ENCODE measurements at places on chromosomes 7 and 10.
A peak's percentile ranks its signal among the peaks of the same experiment; 100 is the strongest.

DNA sequence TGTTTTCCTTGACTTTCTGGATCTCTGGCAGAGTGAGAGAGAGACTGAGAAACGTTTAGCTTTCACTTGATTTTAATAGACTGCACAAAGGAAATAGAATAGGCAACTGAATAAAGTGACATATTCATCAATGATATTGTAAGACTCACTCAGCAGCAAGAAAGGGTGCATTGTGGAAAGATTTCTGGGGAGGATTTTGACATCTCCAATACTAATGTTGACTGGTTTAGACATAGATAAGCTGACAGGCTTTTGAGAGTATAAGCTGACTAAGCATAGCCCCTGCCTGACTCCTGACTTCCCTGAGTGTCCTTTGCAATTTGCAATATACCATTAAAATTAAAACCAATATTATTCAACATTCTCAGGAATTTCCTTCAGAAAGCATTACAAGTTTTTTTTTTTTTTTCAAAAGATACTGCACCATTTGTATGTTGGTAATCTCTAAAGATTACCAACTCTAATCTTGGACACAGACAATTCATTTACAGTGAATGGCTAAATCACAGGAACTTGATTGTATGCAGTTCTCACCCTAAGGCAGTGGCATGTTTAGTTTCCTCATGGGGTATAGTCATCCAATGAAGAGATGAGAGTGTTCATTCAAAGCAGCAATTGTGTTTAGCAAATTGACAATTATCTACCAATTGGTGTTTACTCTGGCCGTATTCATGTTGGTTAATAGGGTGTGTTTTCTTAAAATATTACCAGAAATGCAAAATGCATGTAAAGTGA, 325.6 kb downstream of the SORCS3 start:
- no peak for DNase-seq

GRCh38 chr7:54292171-54292925, 249.8 kb upstream of the VSTM2A start:
- DNase-seq, result no peak

- DNase-seq, result no peak
These were observed 9.1 kb downstream of the C10orf62 start for GRCh38 chr10:97598407-97599271.

GRCh38 chr10:99487125-99487807, 45.5 kb upstream of the NKX2-3 start:
- DNase-seq, result no peak

GRCh38 chr7:35430547-35431153, 176.8 kb upstream of the TBX20 start:
- DNase-seq, result no peak

GRCh38 chr10:30562787-30563186, 66.8 kb downstream of the LYZL2 start:
- no peak for DNase-seq

DNA sequence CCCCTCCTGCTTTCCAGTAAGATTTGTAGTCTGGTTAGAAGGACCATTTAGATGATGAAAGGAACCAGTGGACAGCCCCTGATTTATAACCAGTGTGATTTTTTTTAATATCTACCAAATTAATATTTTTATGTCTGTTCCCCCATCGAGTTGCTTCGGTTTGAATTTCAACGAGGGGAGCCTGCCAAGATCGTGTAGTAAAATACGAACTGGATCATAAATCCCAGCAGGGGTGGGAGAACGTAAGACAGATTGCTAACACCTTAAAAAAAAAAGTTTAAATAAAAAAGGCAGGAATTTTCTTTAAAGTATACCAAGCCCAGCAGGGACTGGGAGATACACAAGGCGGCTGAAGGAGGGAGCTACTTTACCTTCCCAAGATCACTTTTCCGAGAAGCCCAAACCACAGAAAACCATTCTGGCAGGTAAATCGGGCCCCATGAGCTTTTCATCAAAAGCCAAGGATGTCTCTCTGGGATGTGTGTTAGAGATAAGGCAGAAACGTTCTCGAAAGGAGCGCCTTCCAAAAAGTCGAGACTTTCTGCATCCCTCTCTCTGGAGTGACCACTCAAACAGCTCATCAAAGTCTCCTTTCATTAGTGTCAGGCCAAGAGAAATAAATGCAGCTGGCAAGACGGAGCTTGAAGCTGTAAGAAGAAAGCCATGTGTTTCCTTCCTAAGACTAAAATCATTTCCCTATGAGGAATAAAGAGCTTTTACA, 270.5 kb upstream of the NFE2L3 start:
- no peak for DNase-seq

DNA sequence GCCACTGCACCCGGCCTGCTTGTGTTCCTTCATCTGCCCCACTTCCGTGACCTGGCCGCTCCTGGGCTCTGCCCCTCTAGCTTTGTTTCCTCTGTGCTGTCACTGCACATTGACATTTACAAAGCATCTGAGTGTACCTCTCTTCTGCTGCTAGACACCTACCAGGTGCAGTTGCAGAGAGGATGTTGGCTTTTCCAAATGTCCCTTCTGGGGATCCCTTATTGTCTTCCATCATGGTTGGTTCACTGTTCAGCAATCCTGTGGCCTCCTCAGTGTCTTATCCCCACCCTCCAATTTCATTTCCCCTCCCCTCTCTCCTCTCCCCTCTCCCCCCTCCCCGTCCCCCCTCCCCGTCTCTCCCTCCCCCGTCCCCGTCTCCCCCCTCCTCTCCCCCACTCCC, 13.8 kb downstream of the VWA2 start:
- DNase-seq, result no peak

DNA sequence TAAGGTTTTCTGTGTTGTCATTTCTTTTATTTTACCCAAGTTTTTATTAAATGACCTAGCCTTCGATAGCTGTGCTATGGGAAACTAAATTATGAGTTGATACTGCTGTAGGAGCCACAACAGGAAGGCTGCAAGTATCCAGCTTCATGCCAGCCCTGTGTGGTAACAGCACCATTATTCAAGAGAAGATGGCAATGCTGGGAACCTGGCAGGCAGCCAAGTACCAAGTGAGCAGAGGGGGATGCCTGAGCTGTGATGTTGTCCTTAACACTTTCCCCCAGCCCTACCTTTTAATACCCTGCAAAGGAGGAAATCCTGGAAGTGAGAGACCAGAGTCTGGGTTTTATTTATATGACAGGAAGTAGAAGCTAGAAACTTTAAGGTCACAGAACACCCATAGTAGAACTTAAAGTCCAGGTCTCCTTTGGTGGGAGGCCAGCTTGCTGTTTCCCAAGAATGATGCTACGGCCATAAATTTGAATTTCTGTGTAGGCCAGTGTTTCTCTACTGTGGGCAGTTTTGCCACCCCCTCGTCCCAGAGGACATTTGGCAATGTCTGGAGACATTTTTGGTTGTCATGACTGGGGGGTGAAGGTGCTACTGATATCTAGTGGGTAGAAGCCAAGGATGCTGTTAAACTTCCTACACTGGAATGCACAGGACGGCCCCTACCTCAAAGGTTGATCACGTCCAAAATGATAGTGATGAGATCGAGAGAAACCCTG, 9.2 kb upstream of the ATXN7L1 start:
- DNase-seq, result no peak

- DNase-seq, result no peak
These were observed 727 bp downstream of the ATRNL1 start for GRCh38 chr10:115093776-115094408.

GRCh38 chr7:96708872-96709271, 774 bp downstream of the SEM1 start:
- no peak for DNase-seq

GRCh38 chr10:43885842-43886241, 237.2 kb upstream of the ZNF32 start:
- DNase-seq, result no peak

GRCh38 chr10:19250546-19250945, 201.9 kb downstream of the MALRD1 start:
- no peak for DNase-seq

DNA sequence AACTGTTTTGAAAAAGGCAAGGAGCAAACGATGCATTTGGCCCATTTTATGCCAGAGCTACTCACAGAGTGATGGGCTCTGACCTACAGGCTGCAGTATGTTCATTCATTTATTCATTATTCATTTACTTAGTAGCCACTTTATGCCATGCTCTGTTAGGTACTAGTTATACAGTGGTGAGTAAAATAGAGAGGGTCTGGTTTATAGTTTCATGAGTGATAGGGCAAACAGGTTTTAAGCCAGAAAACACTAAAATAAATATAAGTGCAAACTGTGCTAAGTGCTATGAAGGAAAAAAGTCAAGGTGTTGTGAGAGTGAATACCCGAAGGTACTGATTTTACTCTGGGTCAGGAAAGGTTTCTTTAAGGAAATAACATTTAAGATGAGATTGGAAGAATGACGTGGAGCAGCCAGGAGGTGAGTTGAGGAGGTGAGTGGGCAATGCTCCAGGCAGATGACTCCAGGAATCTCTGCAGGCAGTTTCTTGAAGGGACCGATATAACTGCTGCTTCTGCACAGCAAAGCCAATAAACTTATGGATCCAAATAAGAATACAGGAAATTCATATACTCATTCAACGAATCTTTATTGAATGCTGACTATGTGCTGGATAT, 56.9 kb upstream of the FAM133B start:
- no peak for DNase-seq

GRCh38 chr10:30553626-30554439, 75.7 kb downstream of the LYZL2 start:
- no peak for DNase-seq

- no peak for DNase-seq
These were observed 114.2 kb downstream of the EGFR start for GRCh38 chr7:55132890-55133551.

DNA sequence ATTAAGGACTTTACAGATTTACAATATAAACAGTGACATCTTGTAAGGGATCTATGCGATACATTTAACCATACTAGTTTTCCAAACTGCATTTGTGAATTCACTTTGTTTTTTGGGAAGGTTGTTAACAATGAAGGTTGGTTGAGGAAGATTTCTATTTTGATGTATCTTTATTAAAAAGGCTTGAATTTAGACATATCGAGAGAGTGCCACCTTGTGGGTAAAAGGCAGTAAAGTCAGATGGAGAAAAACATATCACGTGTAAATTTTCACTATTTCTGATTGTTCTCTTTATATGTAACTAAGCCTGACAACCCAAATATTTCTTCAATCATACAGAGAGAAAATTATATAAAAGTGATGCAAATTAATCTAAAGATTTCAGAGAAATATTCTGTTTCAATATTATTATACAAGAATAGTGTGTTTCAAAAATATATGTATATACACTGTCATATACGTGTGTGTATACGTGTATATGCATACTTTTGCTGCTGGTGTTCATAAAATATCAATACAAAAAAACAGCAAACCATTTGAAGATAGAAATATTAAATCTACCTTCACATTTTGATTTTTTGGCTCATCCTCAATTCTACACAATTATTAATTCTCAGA, 988.6 kb downstream of the SORCS1 start:
- peak; percentile 22 for DNase-seq

DNA sequence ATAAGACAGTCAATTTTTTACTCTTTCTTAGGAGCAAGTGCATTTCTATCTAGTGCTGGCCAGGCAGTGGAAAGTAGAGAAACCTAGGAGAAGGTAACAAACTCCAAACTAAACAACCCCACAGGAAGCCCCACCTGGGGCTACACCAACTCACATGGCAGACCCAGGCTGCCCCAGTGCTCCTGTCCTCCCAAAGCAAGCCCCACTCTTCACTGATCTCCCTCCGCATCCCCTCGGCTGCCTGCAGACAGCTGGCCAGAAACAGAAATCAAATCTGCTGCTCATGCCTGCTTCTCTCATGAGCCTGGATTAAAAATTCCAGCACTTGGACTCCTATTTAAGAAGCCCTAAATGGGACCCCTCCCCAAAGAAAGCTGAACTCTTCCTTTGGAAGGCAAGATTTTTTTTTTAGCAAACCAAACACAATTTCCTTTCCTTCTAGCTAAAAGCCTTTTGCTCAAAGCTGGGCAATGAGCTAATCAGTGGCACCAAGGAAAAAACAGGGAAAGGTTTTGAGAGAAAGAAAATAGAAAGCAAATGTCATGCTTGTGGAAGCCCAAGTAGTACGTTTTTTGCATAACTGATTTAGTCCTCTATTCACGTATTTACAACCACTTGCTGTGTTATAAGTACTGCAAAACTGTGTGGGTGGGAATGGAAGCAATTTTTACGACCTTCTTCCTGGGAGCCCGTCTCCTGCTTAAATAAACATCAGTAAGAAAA, 10.8 kb downstream of the PDE1C start:
- peak; percentile 8 for DNase-seq

DNA sequence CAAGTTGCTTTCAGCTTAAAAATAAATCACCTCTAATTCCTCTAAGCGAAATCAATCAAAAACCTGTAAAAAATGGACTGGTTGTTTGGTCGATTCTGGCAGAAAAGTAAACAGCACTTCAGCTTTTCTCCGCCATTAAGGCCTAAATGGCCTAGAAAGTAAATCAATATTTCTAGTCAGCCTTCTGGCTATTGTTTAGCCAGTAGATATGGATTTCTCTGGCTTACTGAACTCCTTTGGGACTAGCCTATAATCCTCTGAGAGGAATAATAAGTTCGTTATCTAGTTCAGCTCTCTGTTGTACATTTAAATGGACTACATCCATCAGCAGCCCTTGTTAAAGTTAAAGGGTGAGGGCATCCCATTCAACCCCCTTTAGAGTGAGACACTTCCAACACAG, 400.1 kb upstream of the ETV1 start:
- DNase-seq, result no peak

DNA sequence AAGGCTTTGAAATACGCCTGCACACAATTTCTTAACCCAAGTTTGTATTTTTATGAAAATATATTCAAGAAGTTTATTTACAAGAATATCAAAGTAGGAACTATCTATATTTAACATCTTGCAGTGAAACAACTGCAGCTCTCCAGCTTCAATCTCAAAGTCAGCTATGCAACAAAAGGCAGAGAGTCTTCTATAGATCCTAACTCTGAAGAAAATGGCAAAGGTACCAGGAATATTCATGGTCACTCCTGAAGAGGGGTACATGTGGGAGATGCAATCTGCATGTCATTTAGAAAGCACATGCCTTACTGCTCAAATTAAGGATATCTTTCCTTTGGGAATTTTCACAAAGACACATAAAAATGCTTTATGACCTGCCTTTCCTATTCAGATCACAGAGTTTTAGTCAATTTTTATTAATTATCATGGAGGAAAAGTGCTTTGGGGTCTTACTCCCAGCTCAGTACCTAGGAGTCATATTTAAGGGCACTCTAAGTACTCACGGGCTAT, 1.5 kb downstream of the ANK3 start:
- no peak for DNase-seq

- no peak for DNase-seq
These were observed 79.1 kb upstream of the NME8 start for GRCh38 chr7:37769291-37769690.

DNA sequence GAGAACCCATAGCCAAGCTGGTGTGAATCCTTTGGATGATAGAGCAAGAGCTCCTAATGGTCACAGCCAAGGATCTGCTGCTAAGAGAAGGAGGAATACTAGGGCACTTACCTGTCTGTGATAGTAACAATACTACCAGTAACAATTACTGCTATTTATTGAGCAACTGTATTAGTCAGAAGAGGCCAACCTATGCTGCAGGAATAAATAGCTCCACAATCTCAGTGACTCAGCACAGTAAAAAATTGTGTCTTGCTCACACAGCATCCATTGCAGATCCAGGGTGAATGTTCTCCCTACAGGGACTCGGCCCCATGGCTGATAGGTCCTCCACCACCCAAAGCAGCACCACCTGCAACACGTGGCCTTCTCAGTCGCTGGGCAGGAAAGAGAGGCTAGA, 257.6 kb upstream of the ZMIZ1 start:
- DNase-seq, result no peak

- DNase-seq, result no peak
These were observed 176.0 kb downstream of the SKAP2 start for GRCh38 chr7:26688388-26688787.

All from SHP77 (cell line).